Mesenteric fat pad (tissue), 1 donor: ENCODE measurements at places on chromosomes 7 and 10. TPM values are rescaled to one million over a fixed set of nuclear protein-coding genes. Genes with fewer than 3 reads are reported as not detected.

DNA sequence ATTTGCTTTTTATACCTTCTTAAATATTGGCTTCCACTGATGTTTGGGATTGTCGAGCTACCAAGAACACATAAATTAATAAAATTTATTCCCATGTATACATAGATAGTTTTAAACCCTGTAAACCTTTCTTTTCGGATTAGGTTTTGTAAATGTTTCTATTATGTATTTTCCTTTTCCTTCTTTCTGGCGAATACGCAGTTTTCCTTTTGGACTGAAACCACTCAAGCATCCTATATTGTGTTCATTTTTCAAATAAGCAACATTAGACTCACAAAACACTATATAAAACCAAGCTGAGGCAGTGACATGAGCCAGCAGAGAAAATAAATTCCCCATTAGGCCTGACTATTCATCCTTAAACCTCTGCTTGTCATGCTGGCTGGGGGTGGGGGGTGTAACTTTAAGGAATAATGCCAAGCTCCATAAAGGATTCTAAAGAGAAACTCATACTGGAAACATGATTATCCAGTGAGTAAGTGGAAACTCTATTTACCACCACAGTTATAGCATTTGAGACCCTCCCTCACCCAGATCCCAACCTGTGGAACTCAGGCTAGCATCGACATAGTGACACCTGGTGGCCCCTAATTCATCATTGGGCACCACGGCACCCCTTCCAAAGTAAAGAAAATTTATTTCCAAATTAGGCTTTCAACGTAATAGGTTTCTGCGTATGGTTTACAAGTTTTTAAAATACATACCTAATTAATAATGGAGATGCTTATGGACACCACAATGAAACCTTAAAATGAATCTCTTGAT lies 86.5 kb upstream of the CELF2 start:
- DNase-seq, result no peak

GRCh38 chr7:148963583-148964482 lies 64.5 kb downstream of the PDIA4 start:
- DNase-seq, result peak; percentile 78

The CTAGE8 gene
- 0.71 TPM for total RNA-seq

DNA sequence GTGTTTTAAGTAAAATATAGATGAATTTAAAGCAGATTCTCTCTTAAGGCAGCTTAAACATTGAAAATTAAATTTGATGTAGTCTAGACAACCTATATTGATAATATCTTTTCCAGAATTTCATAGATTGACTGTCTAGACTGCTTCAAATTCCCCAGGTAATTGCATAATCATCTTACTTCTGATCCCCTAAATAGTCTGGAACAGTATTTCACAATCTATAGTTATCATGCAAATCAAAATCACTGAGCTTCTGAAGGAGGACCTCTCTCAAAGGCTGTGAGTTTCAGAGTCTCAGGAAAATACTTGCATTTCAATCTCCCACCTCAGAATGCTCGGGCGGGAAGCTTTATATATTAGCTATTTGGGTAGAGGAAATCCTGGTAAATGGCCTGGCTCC lies 87.3 kb downstream of the SEMA3A start:
- DNase-seq, result no peak

The ZNF716 gene
- total RNA-seq, result not detected

GRCh38 chr7:158275711-158276413 lies 311.8 kb downstream of the PTPRN2 start:
- DNase-seq, result peak; percentile 60

DNA sequence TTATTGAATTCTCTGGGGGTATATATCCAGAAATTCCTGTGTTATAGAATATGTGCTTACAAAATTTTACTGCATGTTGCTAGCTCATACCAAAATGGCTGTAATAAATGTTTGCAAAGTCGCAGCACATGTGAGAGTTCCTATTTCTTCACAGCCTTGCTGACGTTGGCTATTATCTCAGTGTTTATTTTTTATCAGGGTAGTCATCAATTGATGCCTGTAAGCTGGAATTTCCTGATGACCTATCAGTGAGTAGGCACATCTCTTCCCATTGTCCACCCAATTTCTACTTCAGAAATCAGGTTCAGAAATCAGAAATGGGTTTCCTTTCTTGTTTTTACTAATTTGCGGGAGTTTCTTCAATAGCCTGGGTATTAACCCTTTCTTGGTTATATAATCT lies 268.1 kb upstream of the FZD8 start:
- no peak for DNase-seq

GRCh38 chr7:35721288-35721687 lies 26.4 kb upstream of the HERPUD2 start:
- DNase-seq, result no peak

The LARP4B gene
- total RNA-seq, result 74.7 TPM

The OPALIN gene
- total RNA-seq, result not detected

GRCh38 chr10:130713135-130713534 lies 576.9 kb downstream of the GLRX3 start:
- no peak for DNase-seq

DNA sequence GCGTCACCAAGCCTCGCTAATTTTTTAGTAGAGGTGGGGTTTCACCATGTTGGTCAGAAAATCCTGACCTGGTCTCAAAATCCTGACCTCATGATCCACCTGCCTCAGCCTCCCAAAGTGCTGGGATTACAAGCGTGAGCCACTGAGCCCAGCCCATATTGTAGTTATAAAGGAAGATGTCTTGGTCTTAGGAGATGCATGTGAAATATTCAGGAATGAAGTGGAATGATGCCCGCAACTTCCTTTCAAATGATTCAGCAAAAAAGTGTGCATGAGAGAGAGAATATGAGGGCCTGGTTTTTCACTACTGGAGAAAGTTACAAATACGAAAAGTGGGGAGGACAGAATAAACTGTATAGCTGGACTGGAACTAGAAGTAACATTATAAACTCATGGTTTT lies 15.9 kb downstream of the TMEM209 start:
- no peak for DNase-seq

The CCDC172 gene
- not detected for total RNA-seq

DNA sequence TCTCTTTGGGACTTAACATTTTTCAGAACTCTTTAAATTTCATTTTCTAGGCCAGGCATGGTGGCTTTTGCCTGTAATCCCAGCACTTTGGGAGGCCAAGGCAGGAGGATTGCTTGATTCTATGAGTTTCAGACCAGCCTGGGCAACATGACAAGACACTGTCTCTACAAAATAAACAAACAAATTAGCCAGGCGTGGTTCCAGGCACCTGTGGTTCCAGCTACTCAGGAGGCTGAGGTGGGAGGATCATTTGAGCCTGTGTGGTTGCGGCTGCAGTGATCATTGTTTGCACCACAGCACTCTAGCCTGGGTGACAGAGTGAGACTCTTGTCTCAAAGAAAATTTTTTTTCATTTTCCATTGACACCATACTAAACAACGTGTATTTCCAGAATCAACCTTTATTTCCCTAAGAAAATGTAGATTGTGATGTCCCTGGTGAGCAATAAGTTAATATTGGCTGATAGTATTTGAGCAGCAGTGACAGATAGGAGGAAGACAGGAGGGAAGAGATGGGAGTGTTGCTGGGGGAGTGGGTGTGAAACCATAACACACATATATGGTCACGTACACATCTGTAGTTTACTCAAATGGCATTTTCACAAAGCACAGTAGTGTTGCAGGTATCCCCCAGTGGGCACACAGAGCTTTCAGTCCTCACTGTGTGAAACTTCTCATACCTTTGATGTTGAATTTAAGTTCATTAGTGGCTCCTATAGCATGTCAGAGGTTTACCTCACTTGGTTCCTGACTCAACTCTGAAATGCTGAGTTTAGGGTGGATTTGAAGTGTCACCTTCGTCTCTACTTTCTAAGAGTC lies 205.6 kb downstream of the AUTS2 start:
- DNase-seq, result no peak

DNA sequence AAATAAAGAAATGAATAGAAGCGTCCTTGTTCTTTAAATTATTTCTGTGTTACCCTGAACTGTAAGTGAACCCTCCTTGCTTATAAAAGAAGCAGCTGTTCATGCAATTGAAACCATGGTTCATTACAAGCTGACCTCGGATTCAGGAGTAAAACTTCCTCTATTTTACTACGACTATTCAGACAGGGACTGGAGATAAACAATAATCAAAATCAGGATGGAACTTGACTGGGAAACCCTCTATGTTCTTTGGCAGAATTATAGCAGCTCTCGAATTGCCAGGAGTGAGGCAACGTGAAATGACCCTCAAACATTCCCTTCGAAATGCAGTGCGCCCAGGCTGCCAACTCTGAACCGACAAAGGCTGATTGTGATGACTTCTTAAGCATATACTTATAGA lies 172.1 kb downstream of the CYP26A1 start:
- no peak for DNase-seq

The ZSCAN21 gene
- total RNA-seq, result 10.2 TPM

DNA sequence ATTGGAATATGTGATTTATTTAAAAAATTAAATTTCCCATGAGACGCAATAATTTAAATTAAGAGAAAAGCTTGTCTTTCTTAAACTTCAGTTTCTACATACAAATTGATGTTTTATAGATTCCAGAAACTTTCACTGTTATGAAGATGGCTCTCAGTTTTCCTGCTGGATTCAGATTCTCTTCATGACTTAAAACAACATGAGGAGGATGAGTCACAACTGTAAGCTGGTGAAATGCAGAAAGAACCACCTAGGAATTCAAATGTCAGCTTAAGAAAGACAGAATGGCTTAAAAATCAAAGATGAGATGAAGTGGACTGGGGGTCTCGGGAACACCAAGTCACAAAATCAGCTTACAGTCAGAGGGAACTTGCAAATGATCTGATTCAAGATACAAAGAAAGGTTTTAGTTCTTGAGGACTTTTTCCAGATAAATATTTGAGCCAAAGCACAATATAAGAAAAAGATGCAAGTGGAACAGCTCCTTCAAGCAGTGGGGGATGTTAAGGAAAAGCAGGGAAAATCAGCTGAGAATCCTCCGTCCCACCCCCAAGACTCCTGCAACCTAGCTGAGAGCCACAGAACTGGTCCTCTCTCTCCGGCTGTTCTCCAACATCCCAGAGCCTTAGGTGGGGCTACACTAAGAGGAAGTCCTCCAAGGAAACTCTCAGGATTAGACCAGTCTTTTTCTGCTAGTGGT lies 279.8 kb downstream of the KCNMA1 start:
- no peak for DNase-seq

DNA sequence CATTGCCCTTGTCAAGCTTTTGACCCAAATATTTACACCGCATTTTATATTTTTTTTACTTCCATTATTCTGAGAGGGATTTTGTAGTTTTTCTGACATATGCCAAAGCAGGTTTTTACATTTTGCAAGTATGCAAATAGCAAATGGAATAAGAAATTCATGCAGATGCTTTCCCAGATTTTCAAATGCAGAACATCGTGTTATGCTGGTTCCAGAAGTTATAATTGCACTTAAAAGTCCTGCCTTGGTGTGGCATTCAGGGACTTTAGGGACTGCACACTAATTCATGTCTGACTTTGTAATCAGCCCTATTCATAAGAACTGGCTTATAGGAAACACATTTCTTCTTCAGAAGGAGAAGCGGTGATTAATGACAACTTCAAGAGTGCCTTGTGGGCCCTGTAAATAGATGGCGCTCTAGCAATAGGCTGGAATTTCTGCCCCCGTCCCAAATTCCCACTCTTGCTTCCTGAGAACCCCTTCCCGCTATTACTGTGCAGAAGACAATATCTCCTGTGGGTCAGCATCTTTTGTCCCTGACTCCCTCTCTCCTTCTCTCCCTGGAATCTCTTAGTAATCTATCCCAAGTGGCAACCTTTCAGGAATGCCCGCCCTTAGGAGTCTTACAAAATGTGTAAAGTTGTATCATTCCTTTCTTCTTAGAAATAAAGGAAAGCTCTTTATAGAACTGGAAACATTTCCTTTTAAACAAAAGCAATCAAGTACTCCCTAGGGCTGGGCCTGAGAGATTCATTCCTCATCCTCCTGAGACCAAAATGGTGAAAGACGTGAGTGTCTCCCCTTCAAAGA lies 264.0 kb downstream of the INHBA start:
- DNase-seq, result no peak

DNA sequence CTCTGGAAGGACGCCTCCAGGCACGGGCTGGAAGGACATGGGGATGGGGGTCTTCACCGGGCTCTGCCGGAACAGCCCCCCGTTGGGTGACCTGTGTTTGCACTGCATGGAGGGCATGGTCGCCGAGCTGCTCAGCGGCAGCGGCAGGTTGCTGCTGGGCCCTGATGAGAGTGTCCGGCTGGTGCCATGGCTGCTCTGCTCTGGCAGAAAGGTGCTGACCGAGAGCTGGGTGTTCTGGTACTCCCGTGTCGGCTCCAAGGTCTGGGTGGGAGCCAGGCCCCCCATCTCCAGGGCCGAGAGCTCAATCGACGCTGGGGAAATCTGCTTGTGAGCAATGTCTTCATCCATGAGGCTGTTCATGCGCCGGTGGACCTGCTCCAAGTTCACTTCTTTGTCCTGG lies 764.3 kb downstream of the GRID1 start:
- no peak for DNase-seq

The INMT gene
- 44.0 TPM for total RNA-seq

- DNase-seq, result peak; percentile 60
These were observed 36.7 kb upstream of the SHH start for GRCh38 chr7:155848691-155849669.

GRCh38 chr7:3200504-3200903 lies 100.5 kb upstream of the SDK1 start:
- no peak for DNase-seq

DNA sequence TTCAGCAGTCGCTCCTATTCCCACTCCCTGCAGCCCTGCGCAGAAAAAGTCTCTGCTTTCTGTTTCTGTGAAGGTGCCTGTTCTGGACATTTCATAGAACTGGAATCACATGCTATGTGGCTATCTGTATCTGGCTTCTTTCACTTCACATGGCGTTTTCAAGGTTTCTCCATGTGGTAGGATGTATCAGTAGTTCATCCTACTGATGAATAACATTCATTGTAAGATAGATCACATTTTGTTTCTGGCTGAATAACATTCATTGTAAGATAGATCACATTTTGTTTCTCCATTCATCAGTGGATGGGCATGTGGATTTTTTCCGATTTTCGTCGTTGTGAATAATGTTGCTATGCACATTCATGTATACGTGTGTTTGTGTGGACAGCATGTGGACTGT lies 44.5 kb downstream of the HSPA12A start:
- no peak for DNase-seq

DNA sequence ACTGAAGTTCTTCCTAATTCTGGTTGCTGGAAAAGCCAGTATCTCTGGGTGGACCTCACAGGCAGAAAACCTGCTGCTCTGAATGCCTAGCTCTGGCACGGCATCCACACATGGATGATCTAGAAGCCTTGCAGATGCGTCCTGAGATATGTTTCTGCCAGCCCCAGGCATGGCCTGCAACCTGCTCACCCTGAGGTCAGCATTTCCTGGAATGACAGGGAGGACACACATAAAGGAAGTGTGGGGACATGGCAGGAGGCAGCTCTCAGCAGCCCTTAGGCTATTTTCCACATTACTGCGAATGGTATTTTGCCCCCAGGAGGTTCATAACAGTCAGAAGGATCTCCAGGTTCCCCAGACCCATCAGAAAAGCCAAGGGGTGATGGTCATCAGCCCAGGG lies 23.2 kb downstream of the PLXNA4 start:
- no peak for DNase-seq

DNA sequence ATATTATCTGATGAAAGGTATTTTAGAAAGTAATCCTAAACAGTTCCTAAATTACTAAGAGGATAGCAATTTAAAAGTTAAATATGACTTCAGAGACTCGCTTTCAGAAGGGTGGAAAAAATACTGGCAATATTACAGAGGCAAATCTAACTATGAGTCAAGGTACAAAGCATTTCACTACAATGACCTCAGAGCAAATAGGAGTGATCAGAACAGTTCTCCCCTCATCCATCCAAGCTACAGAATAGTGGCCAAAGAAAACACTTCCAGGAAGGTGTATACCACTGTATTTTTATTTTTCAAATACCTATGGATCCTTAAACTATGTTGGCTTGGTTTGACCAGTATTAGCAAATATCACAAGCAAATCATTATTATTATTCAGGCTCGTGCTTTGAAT lies 112.8 kb upstream of the ODAD2 start:
- DNase-seq, result no peak
